ENCODE measurements at places on chromosomes 11 and 22.
A peak's percentile ranks its signal among the peaks of the same experiment; 100 is the strongest.

GRCh38 chr22:26610072-26610958 is 7.5 kb downstream of the CRYBB1 start:
- ATAC-seq, result peak; percentile 51

DNA sequence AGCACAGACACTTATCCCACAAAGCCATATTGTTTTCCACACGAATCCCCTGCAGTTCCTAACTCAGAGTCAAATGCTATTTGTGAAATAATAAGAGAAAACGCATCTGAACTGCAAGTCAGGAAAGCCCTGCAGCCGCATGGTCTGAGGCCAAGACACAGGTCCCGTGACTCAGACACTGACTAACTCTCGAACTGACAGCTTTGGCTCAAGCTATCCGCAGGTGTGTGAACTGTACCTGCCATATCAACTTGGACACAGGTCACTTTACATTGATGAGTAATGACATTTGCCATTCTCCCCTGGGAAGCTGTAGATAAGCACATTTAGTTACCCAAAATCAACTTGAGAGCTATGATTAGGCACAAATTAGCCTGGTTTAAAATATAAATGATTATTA is 34.9 kb upstream of the NFRKB start:
- no peak for ATAC-seq

DNA sequence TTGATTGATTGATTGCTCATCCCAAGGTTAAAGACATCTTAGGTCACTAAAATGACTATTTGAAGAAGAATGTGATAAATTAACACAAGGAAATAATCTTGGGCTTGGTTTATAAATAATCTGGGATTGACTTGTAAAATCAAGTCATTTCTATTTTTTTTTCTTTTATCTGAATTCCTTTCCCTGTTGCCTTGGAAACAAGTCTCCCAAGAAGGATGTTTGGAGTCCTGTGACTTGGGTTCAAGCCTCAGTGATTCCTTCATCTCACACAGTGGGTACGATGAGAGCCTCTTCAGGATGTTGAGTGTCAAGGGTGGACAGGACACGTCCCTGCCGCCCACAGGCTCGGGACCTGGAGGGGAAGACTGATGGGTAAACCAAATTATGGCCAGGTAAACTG is 98.2 kb upstream of the CRYBB3 start:
- no peak for ATAC-seq

DNA sequence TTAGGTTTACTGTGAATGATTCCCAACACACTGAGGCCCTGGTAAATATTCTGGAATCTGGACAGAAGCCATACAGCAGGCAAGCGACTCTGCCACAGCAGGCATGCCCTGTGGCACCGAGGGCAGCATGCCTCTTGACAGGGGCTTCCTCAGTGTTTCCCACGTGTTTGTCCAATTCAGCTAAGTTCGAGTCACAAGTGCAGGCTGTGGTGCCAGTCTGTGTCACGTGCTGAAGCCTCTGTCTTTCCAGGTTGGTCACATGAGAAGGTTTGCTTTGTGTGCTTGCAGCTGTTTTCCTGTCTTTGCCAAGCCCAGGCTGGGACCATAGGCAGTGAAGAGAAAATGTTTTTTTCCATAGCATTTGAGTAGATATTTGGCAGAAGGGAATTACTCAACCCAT is 2.4 kb upstream of the PPFIBP2 start:
- ATAC-seq, result no peak

DNA sequence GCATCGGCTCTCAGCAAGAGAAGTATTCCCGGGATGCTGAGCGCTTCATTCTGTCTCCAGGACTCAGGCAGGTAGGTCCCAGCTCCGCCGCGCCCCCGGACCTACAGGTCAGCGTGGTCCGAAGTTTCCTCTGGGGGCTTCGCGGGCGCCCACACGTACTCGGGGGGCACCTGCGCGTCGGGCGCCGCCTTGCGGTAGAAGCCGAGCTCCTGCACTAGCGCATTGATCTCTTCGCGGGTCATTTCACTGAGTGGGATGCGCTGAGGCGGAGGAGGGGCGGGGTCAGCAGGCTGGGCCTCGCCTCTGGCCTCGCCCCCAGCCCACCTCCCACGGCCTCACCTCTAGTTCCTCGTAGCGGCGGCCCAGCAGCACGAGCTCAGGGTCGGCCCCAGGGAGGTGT is 2.5 kb downstream of the SELENOM start:
- ATAC-seq, result no peak

DNA sequence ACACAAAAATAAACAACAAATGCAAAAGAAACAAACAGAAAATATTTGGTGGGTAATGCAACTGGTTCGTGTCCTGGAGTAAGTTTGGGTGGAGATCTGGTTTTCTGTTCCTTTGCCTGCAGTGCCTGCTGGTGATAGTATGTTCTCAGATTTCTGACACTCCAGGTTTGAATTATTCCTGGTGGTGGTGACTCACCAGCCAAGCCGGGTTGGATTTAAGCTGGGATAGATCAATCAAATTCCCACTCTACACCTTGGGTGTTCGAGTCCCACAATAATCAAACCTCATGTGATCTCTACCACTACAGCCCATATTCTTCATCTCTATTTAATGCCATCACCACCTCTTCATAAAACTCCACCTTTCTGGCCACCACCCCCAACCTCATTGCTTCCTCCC is 421.8 kb downstream of the NTM start:
- ATAC-seq, result no peak

DNA sequence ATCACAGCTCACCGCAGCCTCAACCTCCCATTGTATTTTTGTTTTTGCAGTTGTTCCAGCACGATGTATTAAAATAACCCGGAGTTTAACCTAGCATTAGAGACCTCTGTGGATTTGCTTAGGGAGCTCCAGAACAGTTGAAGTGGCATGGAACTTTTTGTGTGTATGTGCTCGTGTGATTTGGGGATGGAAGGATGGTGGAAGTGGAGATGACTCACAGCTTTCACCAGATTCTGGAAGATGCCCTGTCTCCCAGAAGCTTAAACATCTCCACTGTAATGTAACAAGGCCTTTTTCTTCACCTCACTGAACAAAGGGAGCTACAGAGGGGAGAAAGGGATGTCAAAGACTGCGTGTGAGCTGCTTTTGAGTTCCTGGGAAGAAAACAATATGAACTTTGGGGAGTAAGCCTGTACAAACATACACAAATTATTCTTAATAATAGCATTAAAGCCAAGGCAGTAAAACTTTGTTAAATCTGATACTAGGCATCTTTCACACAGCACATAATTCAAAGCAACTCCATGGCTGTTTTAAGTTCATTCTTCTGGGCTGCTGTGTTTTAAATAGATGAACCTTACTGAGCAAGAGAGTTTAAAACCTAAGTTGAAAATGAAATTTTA is 226.4 kb downstream of the ADAMTS15 start:
- no peak for ATAC-seq

GRCh38 chr22:37176464-37177061 is 11.5 kb downstream of the C1QTNF6 start:
- ATAC-seq, result peak; percentile 82

- no peak for ATAC-seq
Observed at GRCh38 chr11:47918370-47918690, 62.0 kb upstream of the PTPRJ start.

DNA sequence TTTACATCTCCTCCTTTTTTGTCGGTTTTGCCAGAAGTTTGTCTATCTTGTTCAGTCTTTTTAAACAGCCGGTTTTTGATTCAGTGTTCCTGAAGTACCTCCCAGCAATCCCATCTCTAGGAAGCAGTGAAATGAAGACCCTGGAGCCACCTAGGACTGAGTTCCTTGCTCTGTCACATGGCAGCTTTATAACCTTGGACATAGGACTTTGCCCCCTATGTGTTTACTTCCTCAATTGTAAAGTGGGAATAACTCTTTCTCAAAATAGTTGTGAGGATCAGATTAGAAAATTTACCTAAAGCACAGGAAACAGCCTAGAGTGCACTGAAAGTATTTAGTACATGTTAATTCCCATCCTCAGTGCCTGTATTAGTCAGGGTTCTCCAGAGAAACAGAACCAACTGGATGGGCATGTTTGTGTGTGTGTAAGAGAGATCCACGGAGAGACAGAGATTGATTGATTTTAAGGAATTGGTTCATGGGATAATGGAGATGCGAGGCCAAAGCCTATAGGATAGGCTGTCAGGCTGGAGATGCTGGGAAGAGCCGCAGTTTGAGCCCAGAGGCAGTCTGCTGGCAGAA is 20.0 kb downstream of the FAM83F start:
- ATAC-seq, result no peak

- no peak for ATAC-seq
Observed at GRCh38 chr22:35399114-35399677, 744 bp upstream of the MCM5 start.

DNA sequence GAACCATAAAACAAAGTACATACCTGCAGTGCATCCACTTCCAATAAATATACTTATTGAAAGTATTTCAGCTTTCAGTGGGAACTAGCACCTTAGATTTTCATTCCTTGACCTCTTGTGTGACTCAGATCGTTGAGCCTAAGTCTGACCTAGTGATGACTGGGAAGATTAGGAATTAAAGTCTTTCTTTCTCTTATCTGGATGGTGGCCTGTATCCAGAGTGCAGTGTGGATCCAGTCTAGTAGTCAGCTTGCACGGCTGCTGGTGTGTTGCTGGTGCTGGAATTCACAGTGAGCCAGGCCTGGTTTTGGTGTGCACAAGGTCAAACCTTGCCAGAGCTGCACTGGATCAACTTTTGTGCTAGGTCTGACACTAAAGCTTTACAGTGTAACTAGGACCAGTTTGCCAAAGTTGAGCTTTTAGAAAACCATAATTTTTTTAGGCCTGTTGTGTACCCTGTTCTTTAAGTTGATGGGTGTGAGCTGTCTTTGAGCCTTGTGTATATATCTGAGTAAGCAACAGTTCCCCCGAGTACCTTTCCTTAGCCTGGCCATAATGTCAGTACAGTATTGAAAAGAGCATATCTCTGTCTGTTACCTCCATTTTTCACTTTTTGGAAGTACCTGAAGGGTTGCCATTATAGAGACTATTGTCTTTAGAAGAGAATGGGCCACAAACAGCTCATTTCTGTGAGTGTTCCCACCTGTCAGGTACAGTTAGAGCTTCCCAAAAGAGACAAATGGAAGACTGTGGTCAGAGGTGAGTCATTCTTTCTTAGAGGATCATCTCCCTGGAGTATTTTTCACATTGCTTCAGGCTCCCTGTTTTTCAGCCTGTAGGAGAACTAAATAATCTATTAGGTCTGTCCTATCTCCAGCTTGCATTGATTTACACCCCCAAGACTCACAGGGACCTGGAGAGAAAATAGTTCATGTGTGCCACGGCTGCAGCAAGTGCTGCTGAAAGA is 89.8 kb downstream of the ALX4 start:
- ATAC-seq, result no peak

DNA sequence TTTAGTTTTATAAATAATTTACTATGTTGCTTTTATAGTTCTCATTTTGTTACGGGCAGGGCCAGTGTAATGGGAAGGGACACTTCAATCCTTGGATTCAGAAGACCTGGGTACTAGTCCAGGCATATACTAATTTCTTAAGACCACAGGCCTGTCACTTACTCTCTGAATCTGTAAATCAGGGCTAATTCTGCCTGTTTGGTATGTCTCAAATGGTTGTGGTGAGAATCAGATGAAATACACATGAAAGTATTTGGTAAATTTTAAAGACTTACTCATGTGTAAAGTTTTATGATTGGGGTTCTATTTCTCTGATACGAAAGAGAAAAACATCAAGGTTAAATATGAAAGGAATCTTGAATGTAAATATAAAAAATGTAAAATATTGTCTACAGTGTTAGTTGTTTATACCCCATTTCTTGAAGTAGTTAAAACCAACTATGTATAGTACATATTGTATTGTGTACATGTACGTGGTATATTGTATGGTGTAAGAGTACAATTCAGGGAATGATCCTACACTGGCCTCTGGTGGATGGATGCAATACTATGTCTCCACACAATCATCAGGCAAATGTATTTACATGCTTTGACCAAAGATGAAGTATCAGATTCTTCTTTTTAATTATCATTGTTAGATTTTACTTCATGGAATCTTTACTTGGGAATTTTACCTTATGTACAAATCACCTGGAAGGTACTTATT is 24.5 kb upstream of the RAG2 start:
- no peak for ATAC-seq

- ATAC-seq, result no peak
Observed at GRCh38 chr22:26524870-26525269, 12.6 kb upstream of the TFIP11 start.

DNA sequence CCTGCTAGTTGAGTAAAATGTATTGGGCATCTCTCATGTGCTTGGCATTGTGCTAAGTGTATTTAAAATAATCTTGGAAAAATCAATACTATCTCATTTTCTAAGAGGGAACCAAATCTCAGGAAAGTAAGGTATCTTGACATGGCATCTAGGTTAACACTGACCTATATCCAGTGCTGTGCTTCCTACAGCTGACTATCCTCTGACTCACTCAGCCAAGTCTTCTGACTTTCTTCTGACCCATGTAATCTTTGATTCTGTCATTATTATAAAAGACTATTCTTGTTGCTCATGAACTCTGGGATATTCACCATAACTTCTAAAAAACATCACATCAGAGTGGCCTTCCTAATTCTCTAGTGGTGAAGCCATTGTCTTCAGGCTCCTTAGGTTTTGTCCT is 304.1 kb upstream of the TENM4 start:
- no peak for ATAC-seq

DNA sequence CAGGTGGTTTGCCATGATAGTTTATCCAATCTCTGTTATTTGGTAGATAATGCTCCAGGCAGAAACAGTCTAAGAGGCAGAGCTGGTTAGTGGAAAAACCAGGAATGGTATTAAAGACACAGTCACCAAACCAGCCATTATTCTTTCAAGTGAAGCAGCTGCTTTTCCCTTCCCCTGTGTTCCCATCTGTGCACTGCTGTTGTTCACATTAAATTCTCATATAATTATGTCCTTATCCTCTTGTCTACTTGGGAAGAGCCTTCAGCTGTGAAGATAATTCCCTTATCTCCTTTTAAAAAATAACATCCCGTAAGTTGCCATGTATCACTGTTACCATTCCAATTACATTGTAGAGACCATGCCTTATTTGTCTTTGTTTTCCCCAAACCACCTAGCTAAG is 5.2 kb upstream of the TBCEL start:
- no peak for ATAC-seq

DNA sequence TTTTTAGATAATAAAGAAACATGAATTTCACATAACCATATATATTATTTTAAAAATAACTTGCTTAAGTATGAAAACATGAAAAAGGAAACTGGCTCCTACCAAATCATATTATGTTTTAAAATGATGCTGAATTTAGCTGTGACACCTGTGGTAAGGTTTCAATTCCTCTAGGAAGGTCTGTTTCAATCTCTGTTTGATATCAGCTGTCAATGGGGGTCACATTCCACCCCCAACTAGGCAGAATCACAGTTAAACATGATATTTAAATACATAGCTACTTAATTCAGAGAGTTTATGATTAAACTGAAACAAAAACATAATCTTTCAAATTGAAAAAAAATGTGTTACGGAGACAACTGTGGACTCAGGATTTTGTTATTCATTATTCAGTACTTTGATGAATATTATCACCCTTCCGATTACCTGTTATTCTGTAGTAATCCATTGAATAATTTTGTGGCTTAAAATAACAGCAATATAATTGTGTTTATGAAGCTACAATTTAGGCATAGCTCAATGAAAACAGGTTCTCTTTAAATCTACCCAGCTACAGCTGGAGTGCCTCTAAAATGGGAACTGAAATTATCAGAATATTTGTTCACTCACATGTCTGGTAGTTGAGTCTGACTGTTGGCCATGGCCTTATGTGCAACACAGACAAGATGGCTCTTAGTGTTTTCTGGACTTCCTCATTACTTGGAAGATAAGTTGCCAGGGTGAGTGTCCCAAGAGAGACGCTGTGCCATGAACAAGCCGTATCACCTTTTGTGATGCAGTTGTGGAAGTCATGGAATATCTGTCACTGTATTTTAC is 244.6 kb upstream of the ANO3 start:
- no peak for ATAC-seq

All from activated CD4-positive, CD25-positive, alpha-beta regulatory T cell treated with anti-CD3 and anti-CD28 coated beads, Interleukin-2, amount 50 U/mL, for 24 hours (primary cell).